ENCODE measurements at places on chromosomes 2 and 18.

- DNase-seq = no peak
These were observed 1.9 kb downstream of the STK17B start for GRCh38 chr2:196169516-196169915.

DNA sequence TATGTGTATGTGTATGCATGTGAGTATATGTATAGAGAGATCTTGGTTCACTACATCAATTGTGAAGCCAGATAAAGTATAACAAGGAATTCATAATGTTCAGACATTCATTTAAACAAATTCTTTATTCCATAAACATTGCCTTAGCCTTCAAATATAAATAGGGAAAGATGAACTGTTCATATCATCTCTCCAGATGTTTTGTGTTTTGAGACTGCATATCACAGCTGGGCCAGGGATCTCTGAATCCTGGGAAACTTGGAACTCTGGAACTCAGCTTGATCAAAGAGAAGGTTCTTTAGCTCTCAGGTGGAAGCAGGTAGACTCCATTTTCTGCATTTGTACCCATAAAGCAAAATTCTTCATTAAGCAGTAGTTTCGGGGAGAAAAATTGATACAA is 272.6 kb upstream of the ETAA1 start:
- no peak for DNase-seq

GRCh38 chr2:239802185-239802649 is 222.9 kb downstream of the NDUFA10 start:
- no peak for DNase-seq

DNA sequence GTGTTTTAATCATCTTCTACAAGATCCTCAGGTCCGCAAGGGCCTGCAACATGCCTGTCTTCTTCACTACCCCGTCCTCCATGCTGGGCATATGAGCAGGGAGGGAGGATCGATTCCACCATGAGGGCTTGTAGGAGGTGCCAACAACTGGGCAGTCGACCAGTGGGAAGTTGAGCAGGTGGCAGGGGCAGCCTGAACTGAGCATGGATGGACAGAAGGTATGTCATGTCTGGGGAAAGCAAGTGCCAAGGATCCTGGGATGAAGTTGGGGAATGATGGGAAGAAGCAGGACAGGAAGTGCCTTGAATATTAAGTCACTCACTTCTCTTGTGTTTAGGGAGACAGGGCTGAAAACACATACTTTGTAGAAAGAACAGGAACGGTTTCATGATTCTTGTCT is 44.7 kb downstream of the CTIF start:
- no peak for DNase-seq

DNA sequence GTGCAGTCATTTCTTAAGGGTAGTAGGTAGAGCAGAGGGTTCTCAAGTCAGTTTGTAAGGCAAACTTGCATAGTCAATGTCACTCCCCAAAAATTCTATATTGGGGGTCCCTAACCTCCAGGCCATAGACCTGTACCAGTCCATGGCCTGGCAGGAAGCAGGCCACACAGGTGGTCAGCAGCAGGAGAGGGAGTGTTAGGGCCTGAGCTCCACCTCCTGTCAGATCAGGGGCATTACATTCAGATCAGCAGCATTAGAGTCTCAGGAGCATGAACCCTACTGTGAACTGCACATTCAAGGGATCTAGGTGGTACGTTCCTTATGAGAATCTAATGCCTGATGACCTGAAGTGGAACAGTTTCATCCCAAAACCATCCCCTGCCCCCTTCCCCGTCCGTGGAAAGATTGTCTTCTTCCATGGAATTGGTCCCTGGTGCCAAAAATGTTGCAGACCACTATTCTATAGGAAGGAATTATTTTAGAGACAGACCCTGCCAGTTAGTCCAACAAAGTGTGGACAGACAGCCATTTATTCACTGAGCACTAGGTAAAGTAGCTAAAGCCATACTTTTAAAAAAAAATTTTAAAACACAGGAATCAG is 6.7 kb downstream of the COA5 start:
- no peak for DNase-seq

Data from stimulated activated CD4-positive, alpha-beta T cell treated with anti-CD3 and anti-CD28 coated beads, TNF-alpha, amount 100 ng/mL, for 1 hour (primary cell).